ENCODE measurements at places on chromosomes 2 and 18.

DNA sequence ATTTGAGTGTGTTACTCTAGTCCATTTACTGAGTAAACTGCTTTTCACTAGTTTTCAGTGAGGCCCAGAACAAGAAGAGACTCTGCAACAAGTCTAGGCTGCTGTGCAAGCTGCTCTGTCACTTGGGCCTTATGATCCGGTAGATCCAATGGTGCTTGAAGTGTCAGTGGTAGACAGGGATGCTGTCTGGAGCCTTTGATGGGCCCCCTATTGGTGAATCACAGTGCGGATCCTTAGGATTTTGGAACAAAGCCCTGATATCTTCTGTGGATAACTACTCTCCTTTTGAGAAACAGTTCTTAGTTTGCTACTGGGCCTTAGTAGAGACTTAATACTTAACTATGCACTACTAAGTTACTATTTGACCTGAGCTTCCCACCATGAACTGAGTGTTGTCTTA lies 150.2 kb downstream of the TMEFF2 start:
- DNase-seq: no peak
- H3K4me1 ChIP-seq: no peaks in the 10 kb centered on the region
- no peak overlapping the region for H3K27ac ChIP-seq
- H3K27me3 ChIP-seq: no peaks in the 10 kb centered on the region

GRCh38 chr18:59767732-59768131 lies 70.5 kb upstream of the CCBE1 start:
- H3K4me1 ChIP-seq: no peaks in the 10 kb centered on the region
- no peak for DNase-seq
- no peaks in the 10 kb centered on the region for H3K27me3 ChIP-seq
- no peak overlapping the region for H3K4me3 ChIP-seq
- no peak overlapping the region for H3K27ac ChIP-seq

GRCh38 chr2:239667431-239667985 lies 266.7 kb upstream of the HDAC4 start:
- DNase-seq: no peak
- H3K4me3 ChIP-seq: no peak overlapping the region
- no peaks in the 10 kb centered on the region for H3K27me3 ChIP-seq
- no peak overlapping the region for H3K27ac ChIP-seq

DNA sequence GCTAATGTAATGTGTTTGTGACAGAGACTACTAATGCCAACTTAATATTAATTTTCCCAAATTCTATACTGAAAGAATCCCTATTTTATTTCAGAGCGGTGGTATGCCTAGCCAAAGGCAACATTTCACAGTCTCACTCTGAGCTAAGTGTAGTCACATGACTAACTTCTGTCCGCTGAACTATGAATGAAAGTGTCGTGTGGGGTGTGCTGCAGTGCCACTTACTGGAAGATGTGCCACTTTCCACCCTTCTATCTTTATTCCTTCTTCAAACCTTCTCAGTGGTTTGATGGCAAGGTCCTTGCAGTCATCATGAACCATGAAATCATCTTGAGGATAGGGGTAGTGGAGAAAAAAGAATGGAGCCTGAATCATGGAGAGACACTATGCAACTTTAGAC lies 47.3 kb upstream of the C1D start:
- H3K27ac ChIP-seq: no peak overlapping the region
- no peaks in the 10 kb centered on the region for H3K36me3 ChIP-seq
- no peaks in the 10 kb centered on the region for H3K4me1 ChIP-seq
- H3K27me3 ChIP-seq: no peaks in the 10 kb centered on the region
- no peak for DNase-seq
- H3K4me3 ChIP-seq: no peak overlapping the region

GRCh38 chr2:19990416-19990728 lies 467 bp upstream of the WDR35 start:
- peak overlapping the region; percentile 90 for H3K4me3 ChIP-seq
- no peak overlapping the region for H3K27ac ChIP-seq
- no peaks in the 10 kb centered on the region for H3K36me3 ChIP-seq
- DNase-seq: no peak
- H3K4me1 ChIP-seq: peaks cover 4% of the 10 kb centered on the region
